Activated CD4-positive, CD25-positive, alpha-beta regulatory T cell (primary cell): ENCODE measurements at places on chromosomes 16 and 17.

DNA sequence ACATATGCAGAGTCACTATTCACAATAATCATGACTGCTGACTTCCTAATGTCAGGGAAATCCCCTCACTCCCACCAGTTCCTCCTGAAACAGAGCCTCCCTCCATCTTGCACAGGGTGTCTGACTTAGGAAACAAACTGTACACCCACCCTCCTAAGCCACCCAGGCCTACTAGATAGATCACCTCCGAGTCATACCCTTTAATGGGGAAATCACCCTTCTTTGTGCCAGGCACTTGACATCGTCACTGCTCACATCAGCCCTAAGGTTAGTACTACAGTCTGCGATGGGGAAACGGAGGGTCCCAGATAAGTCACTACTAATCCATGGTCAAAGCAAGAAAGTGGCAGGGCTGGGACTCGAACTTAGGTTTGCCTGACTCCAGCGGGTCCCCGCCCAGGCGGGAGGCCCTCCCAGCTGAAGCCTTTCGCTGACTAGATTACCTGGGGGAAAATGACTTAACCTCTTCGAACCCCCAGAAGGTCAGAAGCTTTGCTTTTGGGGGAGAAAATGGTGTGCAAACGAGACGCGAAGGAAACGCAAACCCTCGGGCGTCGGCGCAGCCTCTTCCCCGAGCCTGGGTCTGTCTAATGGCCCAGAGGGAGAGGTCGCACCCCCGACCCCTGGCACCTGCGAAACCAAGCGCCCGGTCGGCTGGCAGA is 3.4 kb upstream of the MLLT6 start:
- DNase-seq: peak; percentile 51

DNA sequence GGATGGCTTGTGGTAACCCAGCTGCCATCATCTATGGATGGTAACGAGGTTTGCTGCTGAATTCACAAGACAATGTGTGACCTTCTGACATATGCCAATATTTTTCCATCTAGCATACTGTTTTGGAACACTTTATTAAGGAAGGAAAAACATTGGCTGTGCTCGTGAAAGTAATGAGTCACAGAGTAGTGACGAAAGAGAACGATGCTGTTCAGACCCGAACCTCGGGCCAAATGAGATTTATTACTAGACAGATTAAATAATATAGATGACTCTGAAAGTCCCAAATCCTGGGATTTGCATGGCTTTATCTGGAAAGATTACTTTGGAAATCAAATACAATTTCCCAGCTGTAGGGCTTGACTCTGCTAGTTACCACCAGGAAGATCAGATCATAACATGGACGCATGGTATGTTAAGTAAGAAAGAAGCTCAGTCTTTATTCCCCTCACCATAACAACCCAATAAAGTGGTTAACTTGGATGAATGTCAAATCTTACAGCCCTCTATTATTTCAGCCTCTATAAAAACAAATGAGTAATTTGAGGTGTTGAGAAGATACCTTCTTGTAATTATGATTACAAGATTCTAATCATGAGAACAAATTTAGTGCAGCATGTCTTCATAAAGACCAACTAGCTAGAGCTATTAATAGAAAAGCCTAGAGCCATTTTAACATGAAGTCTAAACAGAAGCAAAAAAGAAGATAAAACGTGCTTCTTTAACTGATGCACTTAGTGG is 32.6 kb downstream of the ERN1 start:
- no peak for DNase-seq

- no peak for DNase-seq
Observed at GRCh38 chr16:84975522-84975921, 35.8 kb downstream of the ZDHHC7 start.

DNA sequence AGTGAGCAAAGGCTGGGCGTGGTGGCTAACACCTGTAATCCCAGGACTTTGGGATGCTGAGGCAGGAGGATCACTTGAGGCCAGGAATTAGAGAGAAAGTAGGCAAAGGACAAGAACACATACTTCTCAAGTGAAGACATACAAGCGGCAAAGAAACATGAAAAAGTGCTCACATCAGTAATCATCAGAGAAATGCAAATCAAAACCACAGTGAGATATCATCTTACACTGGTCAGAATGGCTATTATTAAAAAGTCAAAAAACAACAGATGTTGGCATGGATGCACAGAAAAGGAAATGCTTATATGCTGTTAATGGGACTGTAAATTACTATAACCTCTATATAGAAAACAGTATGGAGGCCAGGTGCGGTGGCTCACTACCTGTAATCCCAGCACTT is 12.2 kb upstream of the SLX4 start:
- DNase-seq: no peak

GRCh38 chr17:538181-538973 is 176.3 kb downstream of the VPS53 start:
- no peak for DNase-seq

GRCh38 chr17:50952889-50953288 is 86.7 kb upstream of the TOB1 start:
- DNase-seq: no peak

DNA sequence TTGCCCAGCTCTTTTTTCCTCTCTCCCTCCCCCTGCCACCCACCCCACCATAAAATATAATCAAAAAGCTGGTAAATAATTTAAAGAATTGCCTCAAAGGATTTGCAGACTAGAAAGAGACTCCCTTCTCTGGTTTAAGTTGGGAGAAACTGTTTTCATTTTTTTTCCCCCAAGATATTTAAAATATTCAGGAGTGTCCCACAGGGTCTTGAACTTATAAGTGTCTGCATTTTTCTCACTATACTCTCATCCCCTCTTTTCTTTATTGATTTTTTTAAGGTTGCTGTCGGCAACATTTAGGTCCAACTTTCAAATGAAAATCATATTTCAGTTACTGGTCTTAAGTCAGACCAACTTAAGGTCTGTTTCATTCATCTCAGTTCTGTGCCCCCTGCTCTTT is 210.2 kb downstream of the MSI2 start:
- DNase-seq: no peak

GRCh38 chr17:36504156-36504545 is 17.7 kb downstream of the ZNHIT3 start:
- DNase-seq: no peak

GRCh38 chr17:50301891-50302584 is 27.8 kb downstream of the TMEM92 start:
- DNase-seq: no peak

DNA sequence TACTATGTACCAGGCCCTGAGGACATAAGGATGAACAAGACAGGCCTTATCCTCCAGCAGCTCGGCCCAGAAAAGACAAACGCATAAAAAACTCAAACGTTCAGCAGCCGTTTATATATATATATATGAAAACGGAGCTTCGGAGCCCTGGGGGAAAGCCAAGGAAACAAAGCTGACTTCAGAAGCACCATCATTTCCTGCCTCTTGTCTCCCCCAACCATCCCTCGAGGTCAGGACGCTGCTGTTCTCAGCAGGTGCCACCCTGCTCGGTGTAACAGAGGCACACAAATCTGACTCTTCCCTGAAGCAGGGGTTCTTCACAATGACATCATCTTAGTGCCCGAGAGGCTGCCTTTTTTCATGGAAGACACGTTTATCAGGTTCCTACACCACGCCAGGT is 146.9 kb downstream of the ZNF423 start:
- no peak for DNase-seq

DNA sequence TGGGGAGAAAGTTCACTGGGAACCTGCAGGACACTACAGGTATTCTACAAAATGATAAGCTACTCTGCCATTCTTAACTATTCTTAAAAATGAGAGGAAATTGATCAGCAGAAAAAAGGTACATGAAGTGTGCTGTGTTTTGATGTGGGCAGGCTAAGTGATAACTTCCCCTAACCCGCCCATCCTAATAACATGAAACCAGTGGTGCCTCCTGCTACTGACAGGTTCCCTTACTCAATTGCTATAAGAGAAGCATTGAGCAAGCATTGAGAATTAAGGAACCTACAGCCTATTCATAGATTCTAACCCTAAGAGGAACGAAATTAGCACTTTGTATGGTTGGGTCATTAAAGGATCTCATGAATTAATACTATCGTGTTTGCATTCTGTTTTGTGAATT is 18.9 kb downstream of the XYLT1 start:
- no peak for DNase-seq

- DNase-seq: no peak
Observed at GRCh38 chr17:80858301-80859001, 133.2 kb upstream of the CHMP6 start.

GRCh38 chr17:72030067-72030899 is 90.5 kb upstream of the SOX9 start:
- no peak for DNase-seq

DNA sequence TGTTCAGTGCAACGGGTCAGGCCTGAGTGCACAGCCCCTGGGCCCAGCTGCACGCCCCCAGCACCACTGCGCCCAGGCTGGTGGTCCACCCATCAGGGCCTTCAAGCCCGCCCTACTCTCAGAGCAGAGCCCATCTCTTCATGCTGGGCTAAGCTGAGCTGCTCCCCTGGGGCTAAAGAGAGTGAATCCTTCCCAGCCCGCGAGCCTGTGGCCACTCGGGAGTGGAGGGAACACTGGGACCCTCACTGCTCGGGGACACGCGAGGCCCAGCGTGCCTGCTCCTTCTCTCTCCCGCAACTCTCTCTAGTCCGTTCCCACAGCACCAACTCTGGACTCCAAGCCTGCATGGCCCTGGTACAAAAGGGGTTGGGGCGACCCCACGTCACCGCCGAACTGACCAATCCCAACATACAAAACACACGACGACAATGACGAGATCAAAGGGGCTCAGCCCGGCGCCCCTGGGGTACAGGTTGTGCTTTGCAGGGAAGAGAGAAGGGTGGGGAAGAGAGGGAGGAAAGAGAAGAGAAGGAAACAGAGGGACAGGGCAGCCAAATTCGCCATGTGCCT is 4.1 kb upstream of the SIRT7 start:
- DNase-seq: no peak

DNA sequence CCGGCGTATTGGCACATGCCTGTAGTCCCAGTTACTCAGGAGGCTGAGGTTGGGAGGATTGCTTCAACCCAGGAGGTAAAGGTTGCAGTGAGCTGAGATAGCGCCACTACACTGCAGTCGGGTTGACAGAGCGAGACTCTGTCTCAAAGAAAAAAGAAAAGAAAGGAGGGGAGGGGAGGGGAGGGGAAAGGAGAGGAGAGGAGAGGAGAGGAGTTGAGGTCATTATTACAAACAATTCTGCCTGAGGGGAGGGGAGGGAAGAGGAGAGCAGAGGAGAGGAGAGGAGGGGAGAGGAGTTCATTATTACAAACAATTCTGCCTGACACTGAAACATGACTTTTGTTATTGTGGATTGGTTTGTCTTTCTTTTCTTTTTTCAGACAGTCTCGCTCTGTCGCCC is 19.8 kb upstream of the ABCA5 start:
- DNase-seq: no peak

GRCh38 chr17:46733837-46734475 is 84.5 kb downstream of the WNT3 start:
- DNase-seq: no peak

- DNase-seq: no peak
Observed at GRCh38 chr16:89598199-89598598, 15.2 kb upstream of the DPEP1 start.

GRCh38 chr16:82063456-82064082 is 28.5 kb downstream of the HSD17B2 start:
- DNase-seq: no peak

DNA sequence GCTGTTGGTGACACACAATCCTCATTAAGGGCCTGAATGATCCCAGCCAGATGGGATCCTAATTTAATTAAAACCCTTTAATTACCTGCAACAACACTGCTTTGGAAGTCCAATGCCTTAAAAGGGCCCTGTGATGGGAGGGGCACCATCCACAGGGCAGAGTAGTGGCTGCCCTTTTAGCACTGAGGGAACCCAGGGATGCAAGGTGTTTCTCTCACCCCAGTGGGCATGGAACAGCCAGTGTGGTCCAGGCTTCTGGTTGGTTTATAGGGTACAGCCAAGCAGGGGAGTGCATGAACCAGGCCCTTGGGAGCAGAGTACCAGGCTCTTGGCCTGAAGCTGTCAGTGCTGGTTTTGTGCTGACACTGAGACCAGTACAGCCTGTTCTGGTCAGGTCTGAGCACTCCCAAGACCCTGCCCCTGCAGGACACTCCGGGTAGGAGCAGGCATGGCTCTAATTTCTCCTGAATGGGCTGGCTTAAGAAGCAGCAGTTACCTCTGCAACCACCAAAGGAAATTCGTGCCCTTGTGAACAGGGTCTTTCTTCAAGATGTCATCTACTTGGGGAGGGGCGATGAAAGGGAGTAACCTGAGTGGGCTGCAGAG is 9.9 kb downstream of the NXPH3 start:
- no peak for DNase-seq

DNA sequence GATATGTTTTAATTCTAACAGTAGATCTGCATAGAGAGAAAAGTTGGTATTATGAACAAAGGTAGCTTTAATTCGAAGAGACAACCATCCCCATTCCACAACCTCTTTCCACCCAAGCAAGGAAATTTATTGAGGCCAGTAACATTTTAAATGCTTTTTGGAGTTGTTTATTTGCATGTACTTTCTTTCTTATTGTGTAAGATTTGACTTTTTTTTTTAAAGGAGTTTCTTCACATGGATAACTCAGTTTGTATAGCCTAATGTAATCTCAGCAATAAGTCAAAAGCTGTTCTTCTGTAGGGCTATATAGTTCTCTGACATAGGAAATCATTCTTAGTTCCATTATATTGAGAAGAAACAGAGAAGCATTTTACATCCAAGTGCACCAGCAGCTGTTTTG is 163.3 kb downstream of the PRKCA start:
- DNase-seq: no peak

DNA sequence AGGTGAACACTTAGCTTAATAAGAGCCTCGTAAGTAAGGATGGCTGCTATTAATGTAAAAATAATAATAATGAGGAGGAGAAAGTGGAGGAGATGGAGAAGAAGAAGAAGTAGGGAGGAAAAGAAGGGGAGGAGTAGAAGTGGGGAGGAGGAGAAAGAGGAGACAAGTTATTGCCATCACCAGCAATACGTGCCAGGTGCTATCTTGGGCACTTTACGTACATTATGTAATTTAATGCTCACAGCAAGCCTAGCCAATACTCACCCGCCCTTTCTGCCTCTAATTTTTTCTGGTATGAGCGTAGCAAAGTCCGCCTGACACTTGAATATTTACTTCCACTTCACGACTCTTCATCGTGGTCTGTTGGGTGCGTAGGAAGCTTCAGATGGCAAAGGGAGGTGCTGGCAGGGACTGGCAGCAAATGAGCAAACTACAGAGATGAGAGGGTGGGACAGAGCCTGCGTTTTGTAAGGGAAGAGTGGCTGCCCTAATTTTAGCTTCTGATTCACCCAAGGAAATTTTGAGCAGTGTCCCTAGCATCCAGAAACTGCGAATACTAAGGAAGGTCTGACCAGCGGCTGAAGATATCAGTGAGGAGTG is 42.1 kb upstream of the CDH13 start:
- no peak for DNase-seq
